ENCODE measurements at places on chromosomes 7 and 10. TPM values are rescaled to one million over a fixed set of nuclear protein-coding genes. Genes with fewer than 3 reads are reported as not detected.
A peak's percentile ranks its signal among the peaks of the same experiment; 100 is the strongest.

The NUTM2D gene
- 0.06 TPM for polyA plus RNA-seq

The AS3MT gene
- polyA plus RNA-seq = 1.2 TPM

GRCh38 chr10:46052791-46053375 lies 6.8 kb upstream of the MSMB start:
- H3K4me1 ChIP-seq = no peaks in the 10 kb centered on the region
- DNase-seq = no peak
- no peaks in the 10 kb centered on the region for H3K36me3 ChIP-seq
- H3K4me3 ChIP-seq = no peak overlapping the region
- H3K27ac ChIP-seq = no peak overlapping the region

The TRIM4 gene
- polyA plus RNA-seq = 20.2 TPM

- H3K27me3 ChIP-seq = no peaks in the 10 kb centered on the region
- H3K4me1 ChIP-seq = peaks cover under 1% of the 10 kb centered on the region
- H3K27ac ChIP-seq = no peak overlapping the region
- no peaks in the 10 kb centered on the region for H3K36me3 ChIP-seq
- DNase-seq = no peak
Observed at GRCh38 chr7:141153231-141153630, 79.4 kb downstream of the TMEM178B start.

DNA sequence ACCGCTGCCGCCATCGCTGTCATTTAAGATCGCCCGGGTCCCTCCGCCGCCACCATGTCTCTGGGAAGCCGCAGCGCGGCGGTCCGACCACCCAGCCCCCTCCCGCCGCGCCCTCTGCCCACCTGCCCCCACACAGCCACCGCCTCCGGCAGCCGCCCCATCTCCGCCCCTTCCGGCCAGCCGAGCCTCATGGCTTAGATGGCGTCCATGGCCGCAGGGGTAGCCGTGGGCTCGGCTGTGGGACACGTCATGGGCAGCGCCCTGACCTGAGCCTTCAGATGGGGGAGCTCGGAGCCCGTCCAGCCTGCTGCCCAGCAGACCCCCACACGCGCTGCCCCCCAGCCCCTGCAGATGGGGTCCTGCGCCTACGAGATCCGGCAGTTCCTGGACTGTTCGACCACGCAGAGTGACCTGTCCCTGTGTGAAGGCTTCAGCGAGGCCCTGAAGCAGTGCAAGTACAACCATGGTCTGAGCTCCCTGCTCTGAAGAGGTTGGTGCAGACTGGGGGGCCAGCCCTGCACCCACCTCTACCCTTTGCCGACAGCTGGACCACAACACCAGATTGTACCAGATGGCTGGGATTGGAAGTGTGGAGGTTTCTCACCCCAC lies 38.0 kb upstream of the TARP start:
- H3K4me1 ChIP-seq = no peaks in the 10 kb centered on the region

DNA sequence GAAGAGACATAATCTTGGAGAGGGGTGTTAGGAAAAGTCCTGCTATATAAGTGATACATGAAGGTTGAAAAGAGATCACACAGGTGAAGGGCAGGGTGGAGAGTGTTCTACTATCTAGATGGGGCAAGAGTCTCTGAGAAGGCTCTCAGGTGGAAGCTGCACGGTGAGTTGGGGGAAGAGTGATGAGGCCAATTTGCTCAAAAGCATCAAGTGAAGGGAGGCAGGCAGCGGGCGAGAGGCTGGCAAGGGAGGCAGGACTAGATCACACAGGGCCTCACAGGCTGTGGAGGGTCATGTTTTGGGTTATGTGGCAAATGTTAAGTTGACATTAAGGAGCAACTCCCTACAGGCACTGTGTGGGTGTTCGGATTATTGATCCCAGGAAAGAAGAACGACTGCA lies 2.6 kb upstream of the COL17A1 start:
- H3K27ac ChIP-seq = no peak overlapping the region
- DNase-seq = no peak
- no peaks in the 10 kb centered on the region for H3K4me1 ChIP-seq

- H3K27ac ChIP-seq = no peak overlapping the region
- no peaks in the 10 kb centered on the region for H3K27me3 ChIP-seq
- H3K4me1 ChIP-seq = no peaks in the 10 kb centered on the region
- H3K36me3 ChIP-seq = no peaks in the 10 kb centered on the region
- peak; percentile 9 for DNase-seq
Observed at GRCh38 chr7:97770850-97771249, 39.0 kb downstream of the TAC1 start.

DNA sequence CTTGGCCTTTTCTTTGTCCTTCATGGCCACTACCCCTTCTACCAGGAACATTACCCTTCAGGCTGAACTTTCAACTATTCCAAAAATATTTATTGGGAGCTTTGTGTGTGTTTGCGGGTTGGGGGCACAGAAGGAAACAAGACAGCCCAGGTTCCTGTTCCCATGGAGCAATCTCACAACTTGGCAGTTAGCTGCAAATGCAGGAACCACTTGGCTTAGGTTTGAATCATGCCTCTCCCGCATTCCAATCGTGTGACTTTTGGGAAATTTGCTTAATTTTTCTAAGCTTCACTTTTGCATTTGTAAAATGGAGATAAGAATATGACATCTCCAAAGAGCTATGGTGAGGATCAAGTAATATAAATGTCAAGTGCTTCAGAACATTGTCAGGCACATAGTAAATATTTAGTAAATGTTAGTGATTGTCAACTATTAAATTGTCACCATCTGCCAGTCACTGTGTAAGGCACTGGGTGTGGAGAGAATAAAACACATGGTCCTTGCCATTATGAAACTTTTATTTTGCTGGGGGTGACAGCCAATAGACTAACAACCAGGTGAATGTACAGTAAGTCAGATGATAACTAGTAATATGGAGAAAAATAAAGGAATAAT lies 277.1 kb downstream of the SNX13 start:
- H3K36me3 ChIP-seq = no peaks in the 10 kb centered on the region
- no peaks in the 10 kb centered on the region for H3K27me3 ChIP-seq
- peak overlapping the region; percentile 99 for H3K27ac ChIP-seq
- peak; percentile 94 for DNase-seq
- peak overlapping the region; percentile 54 for H3K4me3 ChIP-seq

- no peak overlapping the region for H3K4me3 ChIP-seq
- H3K27me3 ChIP-seq = no peaks in the 10 kb centered on the region
- H3K27ac ChIP-seq = no peak overlapping the region
- no peaks in the 10 kb centered on the region for H3K36me3 ChIP-seq
Observed at GRCh38 chr7:1090686-1091643, 3.1 kb downstream of the GPER1 start.

DNA sequence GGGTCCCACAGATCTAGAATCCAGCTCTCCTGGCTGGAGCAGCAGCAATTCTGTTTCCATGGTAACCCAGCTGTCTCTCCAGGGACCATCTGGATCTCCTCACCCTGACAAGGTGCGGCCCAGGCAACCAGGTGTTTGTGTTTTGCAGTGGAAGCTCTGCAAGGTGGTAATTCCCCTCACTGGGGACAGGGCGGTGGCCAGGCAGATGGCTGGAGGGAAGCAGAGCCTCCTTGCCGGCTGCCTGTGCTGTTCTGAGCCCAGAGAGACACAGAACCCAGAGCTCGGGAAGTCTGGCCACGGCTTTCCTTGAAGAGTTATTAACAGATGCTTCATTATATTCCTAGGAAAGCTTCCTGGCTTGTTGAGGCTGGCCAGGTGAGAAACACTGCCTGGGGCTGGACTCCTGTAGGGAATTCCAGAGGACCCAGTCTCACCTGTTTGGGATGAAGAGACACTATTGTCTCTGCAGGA lies 118.2 kb upstream of the PPIF start:
- peaks cover 19% of the 10 kb centered on the region for H3K36me3 ChIP-seq
- no peak overlapping the region for H3K27ac ChIP-seq
- no peak overlapping the region for H3K4me3 ChIP-seq
- peaks cover 4% of the 10 kb centered on the region for H3K4me1 ChIP-seq
- no peaks in the 10 kb centered on the region for H3K27me3 ChIP-seq

DNA sequence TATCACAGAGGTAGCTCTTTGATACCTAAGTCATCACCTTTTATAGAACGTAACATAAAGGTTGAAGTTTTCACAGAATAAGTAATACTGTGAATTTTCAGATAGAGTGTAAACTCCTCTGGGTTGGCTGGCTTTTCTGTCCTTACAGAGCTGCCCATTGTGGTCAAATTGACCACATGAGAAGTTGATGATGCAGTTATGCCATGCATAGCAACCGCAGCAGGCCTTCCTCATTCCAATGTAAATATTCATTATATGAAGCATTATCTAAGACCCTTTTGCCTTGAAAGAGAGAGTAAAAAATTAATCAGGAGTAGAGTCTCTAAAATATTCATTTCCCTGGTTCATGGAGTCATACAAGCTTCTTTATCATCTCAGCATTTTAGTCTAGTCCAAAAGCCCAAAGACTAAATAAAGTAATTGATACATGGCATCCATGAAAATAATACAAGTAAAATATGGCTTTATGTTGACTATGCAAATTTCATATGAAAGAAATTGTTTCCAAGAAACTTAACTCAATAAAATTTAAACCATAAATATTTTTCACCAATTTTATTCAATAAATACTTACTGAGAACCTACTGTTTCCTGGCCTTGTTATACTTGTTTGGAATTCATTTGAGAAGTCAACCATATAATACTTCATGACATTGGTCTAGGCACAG lies 516.4 kb downstream of the PCDH15 start:
- H3K27ac ChIP-seq = no peak overlapping the region
- no peak for DNase-seq
- H3K36me3 ChIP-seq = no peaks in the 10 kb centered on the region
- H3K4me3 ChIP-seq = no peak overlapping the region
- no peaks in the 10 kb centered on the region for H3K4me1 ChIP-seq

DNA sequence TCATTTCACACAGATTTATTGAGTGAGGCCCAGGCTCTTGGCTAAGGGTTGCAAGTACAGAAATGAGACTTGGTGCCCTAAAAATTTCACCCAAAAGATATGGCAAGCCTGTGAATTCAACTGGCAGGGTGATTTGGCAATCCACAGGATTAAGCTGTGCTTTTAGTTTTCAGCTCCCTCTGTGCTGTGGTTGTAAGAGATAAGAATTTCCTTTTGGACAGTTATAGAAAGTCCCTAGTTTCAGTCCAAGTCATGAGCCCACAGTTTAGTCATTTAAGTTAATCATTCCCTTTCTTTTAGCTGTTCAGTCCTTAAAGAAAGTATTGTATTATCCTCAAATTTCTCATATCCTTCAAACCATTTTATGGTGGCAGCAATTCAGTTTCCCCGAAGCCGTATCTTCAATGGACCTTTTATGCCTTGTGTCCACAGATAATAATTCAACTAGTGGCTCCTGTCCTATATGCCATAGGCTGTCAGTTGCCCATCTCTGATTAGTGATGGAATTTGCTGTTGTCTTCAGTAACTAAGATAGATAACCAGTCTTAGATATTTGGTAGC lies 73.4 kb upstream of the NAMPT start:
- peaks cover 38% of the 10 kb centered on the region for H3K27me3 ChIP-seq
- DNase-seq = peak; percentile 60
- no peaks in the 10 kb centered on the region for H3K36me3 ChIP-seq
- H3K4me1 ChIP-seq = peaks cover 8% of the 10 kb centered on the region

The ANKRD61 gene
- 0.24 TPM for polyA plus RNA-seq

DNA sequence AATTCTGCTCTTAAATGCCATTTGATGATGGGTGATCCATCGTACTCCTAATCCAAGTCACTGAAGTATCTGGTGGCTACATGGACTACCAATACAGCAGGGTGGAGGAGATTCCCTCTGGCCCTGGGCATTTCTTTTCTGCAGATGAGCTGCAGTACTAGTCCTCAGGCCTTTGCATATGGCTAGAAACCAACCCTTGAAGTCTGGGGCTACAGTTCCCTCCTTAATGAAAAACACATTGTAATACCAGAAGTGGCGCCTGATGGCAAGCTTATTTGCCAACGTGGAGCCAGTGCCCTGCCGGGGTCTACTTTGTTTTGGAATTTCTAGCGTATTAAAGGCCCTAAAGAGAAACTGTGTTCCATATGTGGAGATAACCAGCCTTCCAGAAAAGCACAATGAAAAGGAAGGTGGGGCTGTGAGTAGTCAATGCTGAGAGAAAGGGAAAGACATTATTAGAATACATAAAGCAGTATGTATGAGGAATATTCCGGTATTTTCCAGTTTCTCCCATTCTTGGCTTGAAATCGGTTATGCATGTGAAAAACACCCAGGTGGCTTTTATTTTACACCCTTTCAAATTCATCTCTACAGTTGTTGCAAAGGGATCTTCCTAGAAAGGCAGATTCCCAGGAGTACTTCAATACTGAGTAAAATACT lies 368.8 kb downstream of the PRPF18 start:
- no peak overlapping the region for H3K4me3 ChIP-seq
- H3K27me3 ChIP-seq = no peaks in the 10 kb centered on the region
- H3K4me1 ChIP-seq = peaks cover 21% of the 10 kb centered on the region
- H3K36me3 ChIP-seq = no peaks in the 10 kb centered on the region
- no peak overlapping the region for H3K27ac ChIP-seq

The NODAL gene
- polyA plus RNA-seq = not detected

GRCh38 chr7:150740053-150740452 lies 2.8 kb downstream of the GIMAP5 start:
- no peaks in the 10 kb centered on the region for H3K4me1 ChIP-seq
- H3K27me3 ChIP-seq = no peaks in the 10 kb centered on the region
- no peak overlapping the region for H3K27ac ChIP-seq
- DNase-seq = no peak
- H3K36me3 ChIP-seq = no peaks in the 10 kb centered on the region

GRCh38 chr7:34038816-34039470 lies 133.6 kb downstream of the BMPER start:
- peak; percentile 18 for DNase-seq
- peaks cover 17% of the 10 kb centered on the region for H3K36me3 ChIP-seq
- no peak overlapping the region for H3K27ac ChIP-seq

DNA sequence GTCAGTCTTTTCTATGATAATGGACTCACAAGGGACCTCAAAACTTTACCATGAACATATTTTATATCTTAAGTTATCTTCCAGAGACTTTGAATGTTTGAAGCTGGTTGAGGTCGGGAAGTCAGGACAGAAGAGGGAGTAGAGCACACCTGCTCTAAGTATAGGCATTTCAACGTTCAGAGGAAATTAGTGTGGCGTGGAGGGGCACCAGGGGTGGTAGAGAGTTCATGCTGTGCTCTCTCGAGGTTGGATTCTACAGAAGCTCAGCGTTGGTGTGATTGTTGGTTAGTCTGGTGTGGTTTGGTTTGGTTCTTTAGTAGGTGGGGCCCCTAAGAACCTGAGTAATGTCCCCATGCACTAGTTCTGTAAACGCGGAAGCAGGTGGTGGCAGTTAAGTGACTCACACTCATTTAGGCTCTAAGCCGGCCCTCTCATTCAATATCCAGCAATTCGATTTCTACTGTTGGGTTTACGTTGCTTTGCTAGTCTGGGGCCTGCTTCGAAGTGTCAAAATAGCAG lies 19.8 kb downstream of the CNTNAP2 start:
- no peak overlapping the region for H3K27ac ChIP-seq
- H3K4me1 ChIP-seq = no peaks in the 10 kb centered on the region
- H3K4me3 ChIP-seq = no peak overlapping the region

DNA sequence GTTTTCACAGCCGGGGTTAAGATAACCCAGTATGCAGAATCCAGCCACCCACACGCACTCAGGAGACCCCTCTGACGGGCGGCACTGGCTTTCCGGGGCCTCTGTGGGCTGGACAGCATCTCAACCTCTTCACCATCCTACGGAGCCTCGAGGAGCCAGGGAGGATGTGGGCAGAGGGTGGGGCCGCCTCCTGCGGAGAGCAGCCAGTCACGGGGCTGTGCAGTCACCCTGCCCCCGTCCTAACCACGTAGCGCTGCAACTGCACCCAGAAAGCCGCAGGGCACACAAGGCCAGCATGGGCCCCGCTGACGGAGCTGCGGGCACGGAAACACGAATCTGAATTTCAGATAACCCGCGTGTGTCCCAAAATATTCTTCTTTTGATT lies 270.3 kb downstream of the ELFN1 start:
- H3K27ac ChIP-seq = no peak overlapping the region
- DNase-seq = peak; percentile 9
- no peaks in the 10 kb centered on the region for H3K4me1 ChIP-seq

- H3K36me3 ChIP-seq = no peaks in the 10 kb centered on the region
- H3K4me3 ChIP-seq = no peak overlapping the region
- no peak for DNase-seq
- H3K4me1 ChIP-seq = no peaks in the 10 kb centered on the region
- H3K27ac ChIP-seq = no peak overlapping the region
- no peaks in the 10 kb centered on the region for H3K27me3 ChIP-seq
Observed at GRCh38 chr10:18501629-18502028, 149.8 kb downstream of the NSUN6 start.

All from GM23248 (cell line).